ENCODE measurements at places on chromosomes 5 and 9.

- DNase-seq = no peak
Observed at GRCh38 chr9:9498128-9498527, 1114.7 kb downstream of the PTPRD start.

GRCh38 chr5:136769900-136770684 lies 404.7 kb upstream of the TRPC7 start:
- peak; percentile 81 for DNase-seq

DNA sequence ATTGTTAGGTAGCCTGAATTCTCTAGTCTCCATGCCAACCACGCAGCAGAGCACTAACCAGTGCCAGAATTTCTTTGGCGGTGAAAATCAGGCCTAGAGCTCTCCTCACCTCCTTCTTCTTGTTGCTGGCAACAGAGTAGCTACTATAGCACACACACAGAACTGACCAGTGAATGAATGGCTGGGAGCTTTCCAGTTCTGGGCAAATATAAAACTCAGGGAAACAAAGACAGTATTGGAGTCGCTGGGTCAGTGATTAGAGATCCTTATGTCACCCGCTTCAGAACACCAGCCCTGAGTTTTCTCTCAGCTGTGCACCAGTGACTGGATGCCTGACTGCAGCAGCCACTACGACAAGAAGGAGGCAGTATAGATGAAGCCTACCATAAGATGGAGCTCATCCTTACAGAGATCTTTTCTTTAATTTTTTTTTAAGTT lies 26.9 kb upstream of the FEM1C start:
- peak; percentile 13 for DNase-seq

GRCh38 chr5:22611327-22611726 lies 241.8 kb downstream of the CDH12 start:
- no peak for DNase-seq

DNA sequence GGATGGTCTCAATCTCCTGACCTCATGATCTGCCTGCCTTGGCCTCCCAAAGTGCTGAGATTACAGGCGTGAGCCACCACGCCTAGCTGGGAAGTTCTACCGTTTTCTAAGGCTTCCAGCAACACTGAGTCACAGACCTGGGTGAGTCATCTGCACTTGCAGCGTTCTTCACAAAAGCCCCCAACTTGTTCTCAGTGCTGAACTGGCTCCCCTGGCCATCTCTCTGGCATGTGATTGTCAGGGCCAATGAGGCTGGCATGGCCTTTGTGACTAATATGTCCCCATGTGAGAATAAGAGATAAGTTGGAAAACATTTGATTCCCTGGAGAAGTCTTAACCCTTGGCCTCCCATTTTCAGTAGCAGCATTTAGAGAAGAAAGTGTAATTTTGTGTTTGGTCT lies 124.4 kb downstream of the WDR41 start:
- no peak for DNase-seq

DNA sequence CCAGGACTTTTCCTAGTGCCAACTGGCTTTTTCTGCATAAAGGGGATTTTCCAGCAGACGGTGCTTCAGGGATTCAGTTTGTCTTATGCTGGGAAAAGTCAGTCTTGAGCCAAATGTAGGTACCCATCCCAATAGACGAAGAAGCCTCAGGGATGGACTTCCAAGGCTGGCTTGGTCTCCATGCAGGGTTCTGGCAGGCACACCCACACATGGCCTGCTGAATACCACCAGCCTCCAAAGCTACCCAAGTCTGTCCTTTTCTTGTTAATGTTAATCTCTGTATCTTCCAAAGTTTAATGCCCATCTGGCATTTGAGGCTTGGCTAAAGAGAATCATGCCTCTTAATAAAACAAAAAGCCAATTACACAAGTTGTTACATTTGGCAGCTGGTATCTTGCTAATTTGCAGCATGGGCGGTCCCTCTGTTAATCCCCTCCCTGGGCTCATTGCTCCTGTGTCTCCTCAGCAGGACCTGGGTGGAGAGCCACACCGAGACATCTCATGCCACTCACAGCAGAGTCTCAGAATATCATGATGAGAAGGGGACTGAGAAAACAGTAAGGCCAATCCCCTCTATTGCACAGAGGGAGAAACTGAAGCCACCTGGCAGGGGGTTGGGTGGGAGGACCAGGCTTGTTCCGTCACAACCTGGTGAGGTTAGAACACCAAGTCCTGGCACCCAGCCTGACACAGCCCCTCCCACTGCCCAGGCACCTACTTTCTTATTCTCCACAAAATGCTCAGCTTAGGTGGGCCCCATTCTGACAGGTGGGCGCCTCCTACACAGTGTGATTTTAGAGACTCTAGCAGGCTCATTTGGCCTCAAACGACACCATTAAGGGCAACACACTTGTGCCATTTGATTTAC lies 243.2 kb downstream of the FSTL4 start:
- no peak for DNase-seq
